ENCODE measurements at places on chromosomes 3 and 15.
A peak's percentile ranks its signal among the peaks of the same experiment; 100 is the strongest.

DNA sequence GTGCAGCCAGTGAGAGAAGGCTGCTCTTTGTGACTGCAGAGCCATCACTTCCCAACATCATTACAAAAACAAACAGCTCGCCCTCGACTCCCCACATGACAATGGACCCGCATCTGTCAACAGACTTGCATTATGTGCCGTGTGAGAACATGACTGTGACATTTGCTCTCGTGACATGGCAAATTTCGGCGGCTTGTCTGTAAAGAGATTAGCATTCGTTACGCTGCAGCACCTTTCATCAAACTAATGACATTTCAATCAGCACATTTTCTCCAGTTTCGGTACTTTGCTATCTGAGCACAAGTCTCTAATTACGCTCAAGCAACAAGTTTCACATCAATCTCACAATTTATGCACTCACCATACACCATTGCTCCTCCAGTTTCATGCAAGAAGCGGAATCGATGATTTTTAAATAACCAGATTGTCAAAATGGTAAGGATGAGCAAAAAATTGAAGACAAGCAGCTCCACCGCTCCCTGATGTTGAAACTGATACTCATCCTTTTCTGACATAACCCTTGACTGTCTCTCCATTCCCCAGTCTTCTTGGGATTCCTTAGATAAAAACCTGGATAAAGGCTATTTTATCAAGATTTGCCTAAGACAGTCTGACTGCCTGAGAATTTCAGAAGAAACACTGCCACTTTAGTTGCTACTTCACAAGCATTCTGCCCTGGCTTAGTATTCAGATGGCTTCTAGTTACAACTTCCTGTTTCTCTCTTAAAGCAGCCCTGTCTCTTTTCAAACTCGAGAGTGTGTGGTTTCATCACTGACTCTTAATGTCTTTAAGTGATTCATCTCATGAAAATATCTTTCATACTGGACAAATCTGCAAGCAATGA, at the start of gene SLC9A9:
SLC9A9 (minus strand) TSS at position 682 of the 845 bp plus-strand sequence; CDS start at position 536, 146 bp downstream.
- DNase-seq = peak; percentile 65

GRCh38 chr15:37125143-37125542, 24.8 kb upstream of the MEIS2 start:
- no peak for DNase-seq

- no peak for DNase-seq
Measured at GRCh38 chr15:34124651-34125050, 22.8 kb downstream of the PGBD4 start.

DNA sequence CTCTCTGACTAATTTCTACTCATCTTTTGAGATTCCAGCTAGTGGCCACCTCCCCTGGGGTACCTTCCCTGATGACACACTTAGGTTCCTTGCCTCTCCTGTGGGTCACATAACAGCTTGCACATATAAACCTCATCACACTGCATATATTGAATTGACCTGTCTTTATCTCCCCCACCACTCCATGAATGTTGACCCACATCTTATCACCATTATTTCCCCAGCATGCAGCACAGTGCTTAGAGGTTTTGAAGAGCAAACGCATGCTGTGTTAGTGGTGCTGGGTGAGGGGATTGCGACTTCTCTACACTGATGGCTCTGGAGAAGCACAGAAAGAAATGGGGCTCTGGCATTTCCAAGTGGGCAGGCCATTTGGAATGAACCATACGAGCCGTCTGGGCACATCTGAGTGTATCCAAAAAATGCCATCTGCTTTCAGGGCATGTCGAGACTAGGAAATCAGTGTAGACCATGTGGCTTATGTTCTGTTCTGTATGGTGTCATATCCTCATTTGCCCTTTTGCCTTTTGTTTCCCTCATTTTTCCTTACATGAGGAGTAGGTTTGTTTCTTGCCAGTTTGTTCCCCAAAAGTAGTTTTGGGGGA, 333.2 kb upstream of the TRIM42 start:
- DNase-seq = peak; percentile 93

GRCh38 chr3:2706144-2706835, 403.9 kb downstream of the IL5RA start:
- no peak for DNase-seq

GRCh38 chr3:129001101-129001805, at the start of gene EFCC1:
TSS of gene EFCC1 (plus strand) at chr3:129001304. CDS start at chr3:129001629, 325 bp downstream.
- peak; percentile 45 for DNase-seq
